ENCODE measurements at places on chromosomes 13 and 19.

DNA sequence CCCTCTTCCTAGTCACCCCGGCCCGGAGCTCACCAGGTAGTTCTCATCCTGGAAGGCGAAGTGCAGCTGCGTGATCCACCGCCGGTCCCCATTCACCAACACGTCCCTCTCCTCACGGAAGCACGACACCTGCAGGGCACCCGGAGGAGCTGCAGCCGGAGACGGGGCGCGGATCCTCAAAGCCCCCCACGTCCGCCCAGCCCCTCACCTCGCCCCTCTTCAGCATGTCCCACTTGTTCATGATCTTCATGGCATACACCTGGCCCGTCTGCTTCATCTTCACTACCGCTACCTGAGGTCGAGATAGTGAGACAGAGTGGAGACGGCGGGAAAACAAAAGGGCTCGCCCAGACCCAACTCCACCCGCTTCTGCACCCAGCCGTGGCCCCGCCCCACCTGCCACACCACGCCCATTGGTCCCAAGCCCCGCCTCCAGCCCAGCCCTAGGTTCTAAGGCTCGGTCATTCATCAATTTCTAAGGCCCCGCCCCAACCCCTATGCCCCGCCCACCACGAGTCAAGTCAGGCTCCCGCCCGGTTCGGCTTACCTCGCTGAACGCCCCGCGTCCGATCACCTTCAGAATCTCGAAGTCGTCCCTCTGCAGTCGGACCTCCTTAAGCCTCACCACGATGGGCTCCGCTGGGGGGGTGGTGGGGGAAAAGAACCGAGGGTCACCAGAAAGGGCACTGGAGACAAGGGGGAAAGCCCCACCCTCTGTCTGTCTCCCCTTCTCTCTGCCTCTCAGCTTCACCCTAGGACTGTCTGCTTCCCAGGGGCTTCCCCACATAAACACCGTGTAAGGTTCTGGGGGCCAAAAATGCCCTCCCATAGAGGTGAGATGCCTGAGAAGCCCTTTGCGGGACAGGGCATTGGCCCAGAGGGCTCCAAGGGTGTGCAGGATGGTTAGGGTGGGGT, 2.8 kb downstream of the DMPK start:
- DNase-seq = no peak

DNA sequence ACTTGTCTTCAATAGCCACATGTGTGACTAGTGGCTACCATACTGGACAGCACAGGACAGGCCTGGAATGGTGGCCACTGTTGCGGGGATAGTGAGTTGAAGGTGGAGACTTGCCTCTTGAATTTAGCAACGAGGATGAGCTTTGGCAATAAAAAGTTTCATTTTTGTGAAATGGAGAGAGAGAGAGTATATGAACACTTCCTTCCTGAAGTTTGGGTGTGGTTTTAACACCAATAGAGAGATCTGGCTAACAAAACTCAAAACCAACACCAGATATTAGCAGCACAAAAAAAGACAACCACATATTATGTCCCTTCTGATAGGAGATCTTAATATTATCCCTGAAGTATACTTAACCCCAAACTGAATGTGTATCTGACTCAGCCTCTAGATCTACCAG, 6.3 kb upstream of the LRFN3 start:
- DNase-seq = no peak

- DNase-seq = no peak
Measured at GRCh38 chr13:45456196-45456972, 8.4 kb upstream of the COG3 start.

GRCh38 chr13:95406176-95406575, 104.9 kb upstream of the ABCC4 start:
- DNase-seq = no peak

DNA sequence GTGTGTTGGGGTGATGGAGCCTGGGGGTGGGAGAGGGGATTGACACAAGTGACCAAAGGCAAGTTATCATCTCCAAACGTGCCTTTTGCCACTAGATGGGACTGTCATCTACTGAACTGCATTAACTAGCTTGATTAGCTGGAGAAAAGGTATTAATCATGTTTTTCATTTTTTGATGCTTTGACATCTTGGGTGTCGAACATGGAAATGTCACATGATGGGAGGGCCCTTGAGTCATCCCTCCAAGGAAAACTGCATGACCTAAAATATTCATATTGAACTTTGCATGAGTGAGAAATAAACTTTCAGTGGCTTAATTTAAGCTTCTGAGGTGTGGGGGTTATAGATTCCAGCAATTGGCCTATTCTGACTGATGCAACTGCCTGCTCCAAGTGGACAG, 73.3 kb downstream of the ALOX5AP start:
- DNase-seq = no peak

GRCh38 chr13:103006641-103007426, 59.4 kb downstream of the SLC10A2 start:
- DNase-seq = no peak

DNA sequence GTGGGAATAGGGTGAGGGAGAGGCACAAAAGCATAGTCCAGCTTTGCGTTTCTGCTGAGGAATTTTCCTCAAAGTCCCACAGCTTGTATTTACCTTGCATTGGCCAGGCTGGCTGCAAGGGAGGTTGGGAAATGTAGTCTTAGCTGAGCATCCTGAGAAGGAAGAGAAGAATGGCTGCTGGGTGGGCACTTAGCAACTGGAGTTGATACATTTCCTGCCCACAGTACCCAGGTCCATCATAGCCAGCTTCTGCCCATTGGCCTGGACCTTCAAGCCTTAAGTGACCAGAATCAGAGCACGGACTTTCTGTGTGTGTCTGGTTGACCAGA, 112.4 kb downstream of the SIPA1L3 start:
- no peak for DNase-seq

- no peak for DNase-seq
Measured at GRCh38 chr13:112674412-112675365, 15.1 kb upstream of the ATP11A start.

GRCh38 chr19:10945264-10945663, 15.6 kb upstream of the SMARCA4 start:
- DNase-seq = no peak

DNA sequence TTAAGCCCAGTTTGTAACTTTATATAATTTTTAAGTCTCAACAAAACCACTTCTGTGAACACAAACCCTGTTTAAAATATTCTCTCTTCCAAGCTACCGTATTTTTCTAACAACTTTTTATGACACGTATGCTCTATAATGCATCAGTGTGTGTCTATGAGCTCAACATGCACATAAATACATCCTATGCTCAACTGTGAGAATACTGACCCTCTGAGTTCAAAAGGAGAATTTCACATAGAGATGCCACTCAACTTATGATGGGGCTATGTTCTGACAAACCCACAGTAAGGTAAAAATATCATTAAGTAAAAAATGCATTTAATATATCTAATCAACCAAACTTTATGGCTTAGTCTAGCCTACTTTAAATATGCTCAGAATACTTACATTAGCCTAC, 1139.7 kb upstream of the SPRY2 start:
- DNase-seq = no peak

DNA sequence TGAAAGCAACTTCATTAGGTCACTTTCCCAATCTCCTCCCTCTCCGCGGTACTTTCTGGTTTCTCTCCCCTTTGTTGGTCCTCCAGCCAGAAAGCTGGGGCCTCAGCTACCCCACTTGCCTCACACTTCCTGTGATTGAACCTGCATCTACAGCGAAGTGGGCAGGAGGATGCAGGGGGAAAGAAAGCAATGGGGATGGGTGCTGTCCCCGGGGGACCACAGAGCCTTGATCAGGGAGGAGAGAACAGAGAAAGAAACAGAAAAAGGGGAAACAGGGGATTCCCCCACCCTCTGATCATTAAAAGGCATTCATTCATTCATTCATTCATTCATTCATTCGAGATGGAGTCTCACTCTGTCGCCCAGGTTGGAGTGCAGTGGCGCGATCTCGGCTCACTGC, 74.2 kb downstream of the TRPM4 start:
- DNase-seq = no peak

- no peak for DNase-seq
Measured at GRCh38 chr13:60627071-60627686, 230.2 kb downstream of the TDRD3 start.

- no peak for DNase-seq
Measured at GRCh38 chr19:2115324-2115723, 18.6 kb downstream of the IZUMO4 start.

- no peak for DNase-seq
Measured at GRCh38 chr13:39943711-39944110, 288.2 kb downstream of the COG6 start.

- no peak for DNase-seq
Measured at GRCh38 chr13:112882555-112883024, 86.4 kb upstream of the MCF2L start.

DNA sequence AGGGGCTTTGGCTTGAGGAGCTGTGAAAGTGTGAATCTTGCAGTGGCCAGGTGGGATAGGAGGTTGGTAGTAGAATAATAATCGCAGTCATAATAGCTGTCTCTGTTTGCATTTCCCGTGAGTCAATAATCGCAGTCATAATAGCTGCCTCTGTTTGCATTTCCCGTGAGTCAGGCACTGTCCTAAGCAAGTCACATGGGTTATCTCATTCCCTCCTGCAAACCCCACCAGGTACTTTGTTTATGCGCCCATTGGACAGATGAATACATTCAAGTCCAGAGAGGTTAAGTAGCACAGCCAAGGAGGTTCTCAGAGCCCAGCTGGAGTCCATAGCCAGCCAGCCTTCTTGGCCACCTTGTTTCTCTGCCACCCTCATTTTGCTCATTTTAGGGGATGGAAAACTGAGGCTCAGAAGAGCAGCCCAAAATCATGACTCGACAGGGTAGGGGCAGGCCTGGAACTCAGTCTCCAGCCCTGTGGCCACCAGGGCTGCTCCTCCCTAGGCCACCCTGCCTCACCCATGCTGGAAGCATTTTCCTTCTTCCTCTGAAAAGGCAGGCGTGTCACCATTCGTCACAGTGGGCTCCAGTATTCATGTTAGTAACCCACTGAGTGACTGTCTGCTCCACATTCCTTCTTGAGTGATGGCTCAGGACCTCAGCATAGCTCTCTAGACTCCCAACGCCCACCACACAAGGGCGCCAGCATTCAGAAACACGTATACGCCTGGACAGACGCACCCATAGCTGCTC, 206.2 kb downstream of the URI1 start:
- DNase-seq = no peak

GRCh38 chr19:33467851-33468250, 53.7 kb downstream of the PEPD start:
- DNase-seq = no peak

DNA sequence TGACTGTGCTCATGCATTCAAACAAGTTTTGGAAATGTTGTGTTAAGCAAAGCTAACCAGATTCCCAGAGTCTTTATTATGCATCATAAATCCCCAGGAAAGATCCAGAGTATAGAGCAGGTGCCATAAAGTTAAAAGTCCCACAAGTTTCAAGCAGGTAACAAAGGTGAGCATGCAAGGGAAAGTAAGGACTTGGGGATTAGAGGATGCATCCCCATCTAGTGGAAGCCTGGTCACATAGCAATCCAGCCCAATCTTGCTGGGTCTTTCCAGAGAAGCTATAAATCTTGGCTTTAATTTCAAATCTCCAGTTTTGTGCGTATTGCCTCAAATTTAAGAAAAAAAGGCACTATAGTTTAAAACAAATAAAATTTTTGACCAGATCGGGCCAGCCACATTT, 72.7 kb downstream of the ZNF254 start:
- DNase-seq = no peak

DNA sequence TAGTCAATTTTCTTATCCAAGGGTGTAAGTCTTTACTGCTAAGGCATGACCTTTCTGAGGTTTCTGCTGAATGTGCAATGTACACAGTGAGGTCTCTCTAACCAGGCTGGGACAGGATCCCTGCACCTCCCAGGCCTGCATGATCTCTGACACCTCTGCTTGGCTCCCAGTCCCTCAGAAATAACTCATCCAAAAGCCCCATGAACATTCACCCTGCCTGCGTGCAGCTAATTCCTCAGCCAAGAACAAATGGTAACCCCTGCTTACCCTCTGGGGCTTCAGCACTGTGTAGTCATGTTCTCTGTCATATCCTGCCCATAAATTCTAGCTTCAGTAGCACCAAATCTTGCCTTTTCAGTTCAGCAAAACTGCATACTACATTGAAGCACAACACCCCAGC, 1146.3 kb upstream of the MIR17HG start:
- no peak for DNase-seq

DNA sequence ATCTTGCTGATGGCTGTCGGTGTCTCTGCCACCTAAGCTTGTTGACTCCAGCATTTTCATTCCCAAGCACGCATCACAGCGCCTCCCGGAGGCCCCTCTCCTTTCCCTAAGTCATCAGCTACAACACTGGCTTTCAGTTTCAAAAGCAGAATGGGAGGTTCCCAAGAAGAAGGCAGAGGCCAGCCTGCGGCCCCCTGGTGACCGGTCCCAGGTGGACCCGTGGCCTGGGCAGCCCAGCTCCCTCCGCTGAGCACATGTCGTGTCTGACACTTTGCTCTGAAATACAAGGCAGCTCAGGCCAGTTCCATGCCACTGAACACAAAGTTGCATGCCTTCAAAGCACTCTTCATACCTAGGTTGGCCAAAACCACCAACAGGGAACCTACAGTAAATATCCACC, 8.5 kb downstream of the MLLT1 start:
- no peak for DNase-seq

DNA sequence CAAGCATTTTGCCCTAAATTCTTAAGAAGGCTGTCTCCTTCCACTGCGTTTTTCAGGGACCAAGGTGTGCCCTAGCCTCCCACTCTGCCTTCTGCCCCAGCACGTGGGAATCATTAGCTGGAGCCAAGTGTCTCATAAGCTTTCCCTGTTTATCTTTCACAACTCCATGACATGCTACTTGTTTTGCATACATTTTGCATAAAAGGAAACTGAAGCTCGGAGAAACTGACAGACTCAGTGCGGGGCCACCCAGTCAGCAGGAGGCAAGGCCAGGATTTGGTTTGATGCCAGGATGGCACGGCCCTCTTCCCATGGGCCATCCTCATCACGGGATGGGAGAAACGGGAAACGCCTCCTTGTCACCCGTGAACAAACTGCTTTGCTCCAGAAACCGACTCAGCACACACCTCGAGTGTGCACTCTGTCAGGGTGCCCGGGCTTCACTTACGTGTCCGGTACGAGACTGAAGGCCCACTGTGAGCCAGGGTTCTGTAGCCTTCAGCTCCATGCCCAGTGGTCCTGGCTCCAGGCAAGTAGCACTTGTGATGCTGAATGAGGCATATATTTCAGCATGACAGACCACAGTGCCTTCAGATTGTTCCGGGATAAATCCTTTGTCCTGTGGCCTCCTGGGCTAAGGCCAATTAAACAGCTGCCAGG, 9.6 kb downstream of the CEBPA start:
- DNase-seq = no peak

DNA sequence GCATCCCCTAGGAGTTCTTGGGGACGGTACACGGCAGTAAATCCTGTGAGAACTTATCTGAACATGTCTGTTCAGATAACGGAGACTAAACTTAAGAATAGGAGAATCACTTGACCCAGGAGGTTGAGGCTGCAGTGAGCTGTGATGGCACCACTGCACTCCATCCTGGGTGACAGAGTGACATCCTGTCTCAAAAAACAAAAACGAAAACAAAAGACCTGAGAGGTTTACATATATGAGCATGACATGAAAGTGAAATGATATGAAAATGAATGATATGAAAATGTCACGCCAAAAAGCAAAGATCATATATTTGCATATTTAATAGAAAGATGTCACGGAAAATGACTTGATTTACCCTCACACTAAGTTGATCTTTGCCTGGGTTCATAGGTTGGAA, 5.8 kb downstream of the ZNF175 start:
- no peak for DNase-seq

- DNase-seq = no peak
Measured at GRCh38 chr13:109706015-109706715, 80.2 kb downstream of the IRS2 start.

GRCh38 chr19:50837300-50837699, 3.9 kb upstream of the KLK15 start:
- no peak for DNase-seq
